ENCODE measurements at places on chromosomes 7 and 10. TPM values are rescaled to one million over a fixed set of nuclear protein-coding genes. Genes with fewer than 3 reads are reported as not detected.

DNA sequence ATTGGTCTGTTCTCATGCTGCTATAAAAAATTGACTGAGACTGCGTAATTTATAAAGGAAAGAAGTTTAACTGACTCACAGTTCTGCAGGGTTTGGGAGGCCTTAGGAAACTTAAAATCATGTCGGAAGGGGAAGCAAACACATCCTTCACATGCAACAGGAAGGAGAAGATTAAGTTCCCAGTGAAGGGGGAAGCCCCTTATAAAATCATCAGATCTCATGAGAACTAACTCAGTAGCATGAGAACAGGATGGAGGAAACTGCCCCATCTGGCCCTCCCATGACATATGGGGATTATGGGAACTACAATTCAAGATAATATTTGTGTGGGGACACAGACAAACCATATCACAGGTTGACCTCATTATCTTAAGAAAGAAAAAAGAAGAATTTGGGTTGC, 134.5 kb downstream of the PPP1R3A start:
- DNase-seq: no peak

GRCh38 chr7:12923971-12924370, 236.5 kb downstream of the ARL4A start:
- DNase-seq: no peak

GRCh38 chr10:6299234-6299633, 96.5 kb downstream of the PFKFB3 start:
- DNase-seq: no peak

GRCh38 chr10:122034149-122034756, 45.3 kb downstream of the TACC2 start:
- DNase-seq: no peak

DNA sequence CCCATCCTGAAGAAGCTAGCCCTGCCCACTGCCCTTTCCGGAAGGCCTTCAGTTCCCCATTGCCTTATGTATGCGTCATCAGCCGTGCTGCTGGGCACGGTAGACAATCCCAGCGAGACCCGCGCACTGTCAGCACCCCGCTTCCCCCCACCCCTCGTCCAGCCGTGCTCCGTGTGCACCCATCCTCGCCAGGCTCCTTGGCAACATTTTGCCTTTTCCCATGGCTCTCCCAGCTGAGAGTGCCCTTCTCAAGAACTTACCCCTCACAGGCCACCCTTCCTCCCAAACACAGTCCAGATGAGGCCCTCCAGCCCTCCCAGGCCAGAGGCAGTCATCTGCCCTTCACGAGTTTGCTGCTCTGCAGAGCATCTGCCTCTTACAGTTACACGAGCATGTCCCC, 633.8 kb upstream of the FOXK1 start:
- no peak for DNase-seq

DNA sequence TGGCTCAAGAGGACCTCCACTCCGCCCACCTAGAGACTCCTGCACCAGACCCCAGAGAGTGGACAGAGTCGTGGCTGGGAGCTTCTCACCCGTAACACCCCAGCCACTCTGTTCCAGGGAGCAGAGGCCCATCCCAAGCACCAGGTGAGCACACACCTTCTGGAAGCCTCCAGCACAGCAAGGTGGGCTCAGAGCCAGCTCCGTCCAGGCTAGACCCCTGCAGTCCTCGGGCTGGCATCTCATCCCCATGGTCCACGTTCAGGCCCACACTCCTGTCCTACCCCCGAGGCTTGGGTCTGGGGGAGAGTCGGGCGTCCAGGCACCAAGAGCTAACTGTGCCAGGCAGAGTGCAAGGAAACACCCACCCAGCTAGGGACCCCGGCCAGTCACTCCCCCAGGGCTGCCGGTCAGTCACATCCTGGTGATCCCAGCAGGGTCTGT, 13.2 kb downstream of the PDGFA start:
- no peak for DNase-seq

The WNT8B gene
- total RNA-seq: not detected

- no peak for DNase-seq
Observed at GRCh38 chr7:2046581-2047565, 185.9 kb downstream of the MAD1L1 start.

DNA sequence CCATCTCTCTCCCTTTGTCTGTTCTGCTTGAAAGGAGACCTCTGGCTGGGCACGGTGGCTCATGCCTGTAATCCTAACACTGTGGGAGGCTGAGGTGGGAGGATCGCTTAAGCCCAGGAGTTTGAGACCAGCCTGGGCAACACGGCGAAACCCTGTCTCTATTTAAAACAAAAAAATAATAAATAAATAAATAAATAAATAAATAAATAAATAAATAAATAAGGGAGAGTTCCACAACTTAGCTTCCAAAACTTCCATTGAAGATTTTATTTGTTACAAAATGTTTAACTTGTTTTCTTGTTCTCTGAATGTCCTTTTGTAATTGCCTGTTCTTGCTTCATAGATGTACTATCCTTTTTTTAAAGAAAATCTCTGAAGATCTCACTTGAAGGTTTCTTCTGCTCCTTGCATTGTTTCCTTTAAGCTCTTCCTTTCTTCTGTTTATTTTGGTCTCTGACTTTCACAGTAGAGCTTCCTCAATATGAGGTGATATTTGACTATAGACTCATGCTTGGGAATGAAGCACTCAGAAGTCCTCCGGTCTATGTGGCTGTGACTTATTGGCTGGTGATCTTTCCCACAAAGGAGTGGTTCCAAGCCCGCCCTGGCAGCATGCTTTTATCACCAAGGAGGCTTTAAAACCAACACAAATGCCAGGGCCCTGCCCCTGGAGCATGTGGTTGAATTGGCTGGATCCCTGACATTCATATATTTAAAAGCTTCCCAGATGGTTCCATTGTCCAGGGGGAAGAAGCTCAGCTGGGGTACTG, 18.1 kb upstream of the NPTX2 start:
- DNase-seq: no peak

DNA sequence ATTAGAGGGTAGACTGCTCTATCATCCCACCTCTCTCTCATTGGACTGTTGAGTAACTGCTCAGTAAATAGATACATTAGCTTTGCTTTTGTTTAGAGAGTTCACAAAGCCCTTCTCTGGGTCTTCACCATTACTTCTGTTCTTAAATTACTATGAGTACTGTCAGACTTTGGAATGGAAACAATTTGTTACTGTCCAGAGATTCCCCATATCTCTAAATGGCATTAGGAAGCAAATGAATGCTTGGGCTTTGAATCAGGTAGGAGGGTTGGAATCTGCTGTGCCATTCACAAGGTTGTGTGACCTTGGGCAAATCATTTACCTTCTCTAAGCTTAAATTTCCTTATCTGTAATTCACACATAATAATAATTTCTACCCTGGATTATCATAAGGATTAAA, 541.0 kb upstream of the FZD8 start:
- no peak for DNase-seq

DNA sequence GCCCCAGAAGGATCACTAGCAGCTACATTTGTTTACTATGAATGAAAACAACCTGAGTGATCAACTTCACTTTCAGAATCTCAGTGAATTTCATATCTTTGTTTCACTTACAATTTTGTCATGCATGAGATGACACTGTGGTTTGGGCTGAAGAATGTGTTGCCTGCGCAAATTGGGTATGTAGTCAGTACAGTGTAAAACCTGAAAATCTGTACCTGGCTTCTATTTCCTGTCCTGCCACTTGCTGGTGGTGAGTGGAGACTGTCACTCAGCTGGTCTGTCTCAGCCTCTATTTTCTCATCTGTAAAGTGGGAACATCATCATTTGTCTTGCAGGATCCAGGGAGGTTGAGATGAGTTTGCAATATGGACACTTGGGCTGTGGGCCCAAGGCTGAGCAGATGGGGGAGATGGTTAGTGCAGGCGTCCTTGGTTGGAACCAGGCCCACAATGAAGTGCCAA, 118.0 kb downstream of the WDFY4 start:
- DNase-seq: no peak

GRCh38 chr10:125043841-125044658, 102.1 kb downstream of the ZRANB1 start:
- DNase-seq: no peak

The PWWP2B gene
- total RNA-seq: 27.1 TPM

DNA sequence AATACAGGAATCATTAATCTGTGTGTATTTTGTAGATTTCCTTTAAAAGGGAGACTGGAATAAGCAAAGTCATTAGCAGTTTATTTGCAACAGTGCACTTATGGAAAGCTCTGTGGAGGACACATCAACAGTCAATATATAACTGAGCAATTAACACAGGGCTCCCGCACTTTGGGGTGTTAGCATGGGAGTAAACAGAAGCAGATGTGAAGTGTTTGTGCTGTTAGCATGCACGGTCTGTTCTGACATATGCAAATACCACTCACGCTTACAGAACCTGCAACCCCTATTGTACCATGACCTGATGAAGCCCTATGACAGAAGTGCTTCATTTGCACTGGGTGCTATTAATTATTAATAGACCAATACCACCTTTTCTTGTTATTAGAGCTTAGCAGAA, 118.9 kb downstream of the PPP1R3A start:
- DNase-seq: no peak

The RBP3 gene
- not detected for total RNA-seq

GRCh38 chr10:72024596-72024995, 60.4 kb downstream of the CHST3 start:
- no peak for DNase-seq

DNA sequence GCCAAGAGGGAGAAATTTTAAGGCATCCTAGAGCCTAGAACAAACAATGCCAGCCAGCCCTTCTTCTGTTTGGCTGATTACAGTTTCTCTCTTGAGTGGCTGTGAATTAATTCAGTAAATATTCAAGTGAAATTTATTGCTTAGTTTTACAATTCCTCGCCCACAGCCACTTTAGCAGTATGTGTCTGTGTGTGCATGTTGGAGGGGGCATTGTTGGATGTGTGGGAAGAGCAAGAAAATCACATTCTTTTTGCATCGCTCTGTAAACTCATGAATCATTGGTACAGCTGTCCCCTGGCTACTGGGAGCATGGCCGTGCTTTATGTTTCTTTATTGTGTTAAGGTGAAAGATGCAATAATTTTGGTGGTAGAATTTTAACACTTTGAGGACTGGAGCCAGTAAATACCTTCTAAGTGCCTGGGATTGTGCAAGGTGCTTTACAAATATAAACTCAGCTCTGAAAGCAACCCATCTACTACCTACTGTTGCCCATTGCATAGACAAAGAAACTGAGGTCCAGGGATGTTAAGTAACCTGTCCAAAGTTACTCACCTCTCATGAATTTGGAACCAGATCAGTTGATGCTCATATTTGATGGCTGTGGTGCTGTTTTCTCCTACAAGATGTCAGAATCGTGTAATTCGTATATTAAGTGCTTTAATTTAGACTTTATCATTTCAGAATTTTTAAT, 89.9 kb upstream of the BTBD16 start:
- DNase-seq: no peak

DNA sequence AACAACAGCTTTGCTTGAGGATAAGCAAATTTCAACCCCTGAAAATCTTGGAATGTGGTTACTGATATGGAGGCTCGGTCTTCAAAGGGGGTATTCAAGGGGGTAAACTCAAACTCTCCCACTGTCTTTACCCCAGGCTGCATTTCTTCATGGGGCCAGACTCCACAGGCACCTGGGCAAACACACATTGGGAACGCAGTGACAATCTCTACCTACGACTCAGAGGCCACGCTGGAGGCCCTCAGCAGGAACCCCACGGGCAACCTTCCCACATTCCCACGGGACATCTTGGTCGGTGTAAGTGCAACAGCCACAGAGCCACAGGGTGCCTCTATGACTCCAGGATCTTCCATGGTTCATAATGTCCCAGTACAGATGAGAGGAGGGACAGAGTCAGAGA, 2.2 kb upstream of the INSIG1 start:
- no peak for DNase-seq

DNA sequence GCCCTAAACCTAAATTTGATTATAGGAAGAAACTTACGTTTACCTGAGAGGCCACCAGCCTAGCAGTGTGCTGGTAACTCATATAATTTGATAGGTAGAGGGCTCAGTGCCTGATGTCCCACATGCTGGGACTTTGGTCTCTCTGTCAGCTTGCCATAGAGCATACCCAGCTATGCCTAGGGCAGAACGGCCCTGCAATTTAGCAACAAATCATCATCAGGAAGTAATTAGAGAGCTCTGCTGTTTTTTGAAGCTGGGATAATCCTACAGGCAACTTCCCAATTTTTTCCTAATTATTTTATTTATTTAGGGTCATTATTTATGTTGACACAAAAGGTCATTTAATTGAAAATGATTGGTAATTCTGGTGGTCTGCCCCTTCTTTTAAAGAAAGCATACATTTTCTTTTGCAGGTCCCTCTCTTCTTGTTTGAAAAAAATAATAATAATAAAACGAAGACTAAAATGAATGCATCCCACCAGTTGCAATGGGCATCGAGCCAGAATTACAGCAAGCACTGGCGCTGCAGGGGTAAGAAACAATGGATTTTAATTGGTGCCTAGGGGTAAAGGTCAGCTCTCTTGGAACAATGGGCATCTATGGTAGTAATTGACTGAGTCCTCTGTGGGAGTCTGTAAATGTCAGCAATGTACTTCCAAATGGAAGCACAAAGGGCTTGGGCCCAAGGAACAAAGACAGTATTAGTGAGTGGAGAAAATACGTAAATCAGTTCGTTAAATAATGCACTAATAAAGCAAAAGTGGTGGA, 348.0 kb downstream of the SORCS1 start:
- DNase-seq: no peak

DNA sequence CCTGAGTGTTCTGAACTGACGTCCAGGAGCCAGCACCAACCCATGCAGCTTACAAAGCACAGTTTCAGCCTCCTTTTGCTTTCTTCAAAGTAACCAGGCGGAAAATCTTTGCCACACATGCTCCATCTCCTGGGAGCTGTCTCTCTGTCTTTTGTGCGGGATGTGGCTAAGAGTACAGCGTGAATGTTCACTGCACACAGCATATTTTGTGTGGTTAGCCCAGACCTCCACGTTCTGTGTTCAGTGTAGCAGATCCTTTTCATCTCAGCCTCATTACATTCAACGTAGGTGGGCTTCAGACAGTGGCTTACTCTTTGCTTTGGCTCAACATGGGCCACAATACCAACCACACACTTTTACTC, 200.8 kb downstream of the TNS3 start:
- no peak for DNase-seq

- DNase-seq: no peak
Observed at GRCh38 chr7:71308096-71308495, 176.2 kb downstream of the GALNT17 start.

Measured in CD8-positive, alpha-beta T cell (primary cell).